ENCODE measurements at places on chromosomes 1 and 21.

GRCh38 chr21:15332572-15332971 is 267.8 kb upstream of the NRIP1 start:
- no peak for DNase-seq

DNA sequence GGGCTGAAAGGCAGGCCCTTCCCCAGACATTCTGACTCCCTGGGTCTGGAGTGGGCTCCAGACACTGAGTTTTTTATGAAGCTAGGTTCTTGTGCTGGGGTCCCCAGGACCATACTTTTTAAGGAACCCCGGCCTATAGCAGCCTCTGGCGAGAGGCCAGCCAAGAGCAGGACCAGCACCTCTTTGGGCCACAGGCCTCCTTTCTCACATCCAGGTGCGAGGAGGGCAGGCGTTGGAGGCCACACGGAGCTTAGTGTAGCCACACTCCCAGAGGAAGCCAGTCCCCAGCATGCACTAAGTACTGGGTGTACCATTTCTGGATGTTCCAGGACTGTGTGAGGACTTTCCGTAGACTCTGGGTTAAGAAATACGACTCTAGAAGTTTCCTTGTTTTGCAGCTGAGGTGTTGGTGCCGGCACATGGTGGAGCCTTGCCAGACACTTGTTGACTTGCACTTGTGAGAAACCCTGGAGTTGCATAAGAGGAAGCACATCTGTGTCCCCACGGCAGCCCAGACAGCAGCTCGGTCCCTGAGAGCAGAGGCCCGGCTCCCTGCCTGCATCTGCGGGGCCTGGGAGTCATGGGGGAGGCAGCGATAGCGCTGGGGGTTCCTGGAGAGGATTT is 122.2 kb upstream of the VAMP3 start:
- DNase-seq = no peak

DNA sequence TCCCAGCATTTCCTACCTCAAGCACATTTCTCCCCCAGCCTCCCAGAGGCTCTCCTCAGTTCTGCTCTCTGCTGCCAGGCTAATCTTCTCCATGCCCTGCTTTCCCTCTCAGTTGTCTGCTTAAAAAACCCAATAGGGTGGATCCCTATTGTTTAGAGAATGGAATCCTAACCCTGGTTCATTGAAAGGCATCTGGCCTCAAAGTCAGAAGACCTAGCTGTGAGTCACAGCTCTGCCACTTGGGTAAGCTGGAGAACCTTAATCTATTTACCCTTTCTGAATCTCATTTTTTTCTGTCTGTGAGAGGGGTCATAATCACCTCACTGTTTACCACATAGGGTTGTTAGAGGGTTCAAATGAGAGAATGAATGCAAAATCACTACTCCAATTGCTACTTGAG is 12.5 kb upstream of the MYOC start:
- DNase-seq = no peak

DNA sequence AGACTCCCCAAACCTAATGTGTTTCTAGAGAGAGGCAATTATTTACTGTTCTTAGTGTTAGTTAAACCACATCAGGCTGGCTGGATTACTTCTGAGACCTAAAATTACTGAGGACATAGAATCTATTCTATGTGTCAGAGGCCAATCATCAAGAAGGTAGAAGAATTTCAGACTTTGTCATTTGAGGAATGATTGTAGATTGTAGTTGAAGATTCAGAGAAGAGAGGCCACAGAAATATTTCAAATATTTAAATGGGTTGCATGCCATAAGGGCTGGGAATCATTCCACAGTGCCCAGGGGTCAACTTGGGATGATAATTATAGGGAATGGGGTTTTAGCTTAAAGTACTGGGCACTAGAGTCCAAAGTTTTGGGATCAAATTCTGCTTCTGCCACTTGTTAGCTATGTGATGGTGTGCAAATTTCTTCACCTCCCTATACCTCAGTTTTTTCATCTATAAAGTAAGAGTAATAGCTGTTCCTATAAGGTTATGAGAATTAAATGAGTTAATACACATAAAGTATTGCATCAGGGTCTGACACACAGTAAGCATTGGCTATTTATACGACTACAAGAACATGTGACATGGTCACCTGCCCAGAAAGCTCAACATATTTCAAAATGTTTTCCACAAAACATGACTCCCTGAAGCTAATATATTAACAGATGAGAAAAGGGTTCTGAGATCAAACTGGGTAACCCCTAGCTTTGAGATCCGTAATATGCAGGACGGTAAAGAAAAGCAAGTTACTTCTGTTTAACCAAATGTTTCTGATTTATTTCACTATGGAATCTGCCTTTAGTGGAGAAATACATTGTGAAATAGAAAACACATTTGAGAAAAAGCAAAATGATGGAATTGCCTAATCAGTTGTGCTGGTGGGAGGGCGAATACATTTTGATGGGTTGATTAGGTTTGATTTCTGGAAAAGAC is 69.7 kb upstream of the SPAG17 start:
- no peak for DNase-seq

GRCh38 chr1:156420205-156421061 is 51.4 kb downstream of the RHBG start:
- no peak for DNase-seq

DNA sequence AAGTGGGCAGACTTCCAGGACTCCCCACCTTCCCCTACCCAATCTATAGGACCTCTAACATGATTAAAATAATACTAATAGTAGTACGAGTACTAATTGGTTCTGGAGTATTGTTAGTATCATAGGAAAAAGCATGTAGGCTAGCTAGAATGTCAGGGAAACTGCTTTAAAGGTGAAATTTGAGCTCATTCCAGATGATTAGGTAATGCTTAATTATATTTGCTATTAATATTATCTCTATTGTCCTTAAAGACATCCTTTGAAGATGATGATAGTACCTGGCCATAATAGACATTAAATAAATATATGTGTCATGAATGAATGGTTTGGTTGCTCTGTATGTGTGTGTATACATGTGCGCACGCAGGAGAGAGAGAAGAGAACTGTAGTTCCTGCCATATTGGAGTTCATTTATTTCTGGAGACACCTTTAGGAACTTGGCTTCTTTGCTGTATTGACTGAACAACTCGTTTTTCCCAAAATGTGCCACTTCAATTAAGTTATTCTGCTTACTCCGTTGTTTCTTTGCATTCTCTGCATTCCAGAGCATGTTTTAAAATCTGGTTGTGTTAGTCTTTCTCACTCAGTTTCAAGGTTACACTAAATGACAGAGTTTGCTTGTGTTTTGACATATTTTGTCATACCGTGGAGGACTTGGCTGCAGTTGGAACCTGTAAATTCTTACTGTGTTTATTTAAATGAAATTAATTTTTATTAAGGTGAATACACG is 117.1 kb downstream of the OSBPL9 start:
- DNase-seq = no peak

- DNase-seq = no peak
These were observed 8.8 kb upstream of the IFNLR1 start for GRCh38 chr1:24195874-24196273.

GRCh38 chr1:230256896-230257295 is 169.2 kb downstream of the PGBD5 start:
- no peak for DNase-seq

- DNase-seq = no peak
These were observed 66.1 kb downstream of the ALG14 start for GRCh38 chr1:95006681-95007080.

DNA sequence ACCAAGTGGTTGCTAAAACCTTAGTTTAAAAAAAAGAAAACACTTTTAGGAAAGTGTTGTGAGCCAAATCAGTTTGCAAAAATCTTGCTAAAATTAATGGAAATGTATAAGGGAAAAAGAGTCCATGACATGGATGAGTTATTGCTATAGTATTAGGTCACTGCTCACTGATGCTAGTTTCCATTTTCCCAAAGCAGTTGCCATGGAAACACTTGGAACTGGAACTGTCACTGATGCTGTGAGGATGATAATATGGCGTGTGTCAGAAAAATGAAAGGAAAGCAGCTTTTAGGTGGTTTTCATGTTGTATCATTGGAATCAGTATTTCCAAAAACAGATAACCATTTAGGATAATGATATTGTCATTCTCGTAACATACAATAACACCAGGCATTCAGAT is 104.4 kb downstream of the PHTF1 start:
- no peak for DNase-seq

DNA sequence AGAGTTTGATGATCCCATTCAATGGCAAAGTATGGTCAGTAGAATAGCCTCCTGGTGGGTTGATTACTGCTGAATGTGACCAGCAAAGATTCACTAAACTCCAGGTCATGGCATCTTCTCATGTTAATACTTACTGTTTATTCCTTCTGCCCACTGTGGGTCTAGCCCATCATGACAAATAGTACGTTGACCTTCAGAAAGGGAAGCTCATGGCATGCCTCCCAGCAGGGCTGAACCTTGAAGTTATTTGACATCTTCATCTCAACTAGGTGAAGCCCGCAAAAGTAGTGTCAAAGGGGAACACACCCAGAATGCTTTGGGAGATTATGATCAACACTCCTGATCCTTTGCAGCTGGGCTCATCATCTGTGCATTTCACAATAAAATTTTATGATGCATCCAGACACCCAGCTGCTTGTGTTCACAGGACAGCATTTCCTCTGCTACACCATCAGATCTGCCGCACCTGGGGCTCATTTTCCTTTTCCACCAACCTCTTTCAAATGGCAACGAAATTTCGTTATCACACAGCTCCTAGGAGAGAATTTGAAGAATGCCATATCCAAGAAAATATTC is 49.6 kb downstream of the HLX start:
- no peak for DNase-seq

GRCh38 chr1:149945206-149945605 is 8.5 kb upstream of the MTMR11 start:
- no peak for DNase-seq

DNA sequence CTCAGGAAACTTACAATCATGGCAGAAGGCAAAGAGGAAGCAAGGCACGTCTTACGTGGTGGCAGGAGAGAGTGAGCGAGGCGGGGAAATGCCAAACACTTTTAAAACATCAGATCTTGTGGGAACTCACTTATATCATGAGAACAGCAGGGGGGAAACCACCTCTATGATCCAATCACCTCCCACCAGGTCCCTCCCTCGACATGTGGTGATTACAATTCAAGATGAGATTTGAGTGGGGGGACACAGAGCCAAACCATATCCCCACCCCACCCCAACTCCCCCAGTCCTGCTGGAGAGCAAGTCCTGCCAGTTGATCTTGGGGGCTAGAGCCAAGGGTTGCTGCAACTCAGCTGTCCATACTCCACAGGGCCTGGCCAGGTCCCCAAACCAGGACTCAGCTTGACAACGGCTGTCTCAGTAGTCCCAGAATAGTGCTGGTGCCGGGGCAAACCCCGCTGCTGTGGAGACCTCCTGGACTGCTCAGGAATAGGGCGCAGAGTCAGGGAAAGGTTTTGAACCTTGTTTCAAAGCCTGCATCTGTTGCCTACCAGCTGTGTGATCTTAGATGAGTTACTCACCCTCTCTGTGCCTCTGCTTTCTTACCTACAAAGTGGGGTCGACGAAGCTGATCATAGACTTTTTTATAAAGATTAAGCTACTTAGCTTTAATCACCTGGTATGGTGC is 79.5 kb downstream of the STUM start:
- no peak for DNase-seq

DNA sequence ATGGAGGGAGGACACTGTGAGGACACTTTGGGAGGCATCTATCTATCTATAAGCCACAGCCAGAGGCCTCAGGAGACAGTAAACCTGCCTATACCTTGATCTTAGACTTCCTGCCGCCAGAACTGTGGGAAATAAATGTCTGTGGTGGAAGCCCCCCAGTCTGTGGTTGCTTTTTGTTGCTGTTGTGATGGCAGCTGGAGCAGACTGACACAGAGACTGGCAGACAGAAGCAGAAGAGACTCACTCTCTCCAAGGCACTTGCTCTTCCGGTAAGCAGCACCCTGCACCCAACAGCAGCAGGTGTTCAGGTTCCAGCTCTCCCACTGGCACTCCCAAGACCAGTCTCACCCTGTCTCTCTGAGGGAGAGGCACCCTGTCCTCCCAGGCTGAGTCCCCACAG is 297.6 kb downstream of the TTLL7 start:
- DNase-seq = no peak

DNA sequence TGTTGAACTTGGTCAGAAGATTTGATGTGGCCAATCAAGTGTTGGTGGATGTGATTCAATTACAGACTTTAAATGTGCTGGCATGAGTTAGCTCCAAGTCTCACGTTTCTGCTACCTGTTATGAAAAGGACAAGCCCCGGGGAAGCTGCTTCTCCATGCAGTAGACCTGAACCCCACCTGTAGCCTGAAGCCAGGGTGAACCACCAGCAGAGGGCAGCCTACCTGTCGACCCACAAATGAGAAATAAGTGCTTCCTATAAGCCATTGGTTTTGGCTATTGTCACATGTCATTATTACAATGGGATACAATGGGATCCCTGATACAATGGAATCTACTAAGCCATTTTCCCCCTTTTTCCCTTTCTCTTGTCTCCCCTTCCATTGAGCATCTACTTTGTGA is 230.2 kb downstream of the PRDM2 start:
- no peak for DNase-seq

DNA sequence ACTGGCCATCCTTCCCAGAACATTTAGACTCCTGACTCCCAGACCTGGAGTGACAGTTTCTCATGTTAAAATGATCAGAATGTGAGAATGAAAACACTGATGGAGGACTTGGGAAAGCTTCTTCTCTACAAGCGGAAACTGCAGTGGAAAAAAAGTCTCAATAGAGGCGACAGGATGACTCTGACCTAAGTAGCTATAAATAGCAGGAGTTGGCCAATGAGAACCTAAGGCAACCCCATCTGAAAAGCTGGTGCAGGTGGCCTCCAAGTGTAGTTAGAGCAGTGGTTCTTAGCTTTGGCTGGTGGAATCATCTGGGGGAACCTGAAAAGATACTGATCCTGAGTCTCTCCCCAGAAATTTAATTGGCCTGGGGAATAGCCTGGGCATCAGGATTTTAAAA is 44.2 kb upstream of the EXOSC10 start:
- DNase-seq = no peak

DNA sequence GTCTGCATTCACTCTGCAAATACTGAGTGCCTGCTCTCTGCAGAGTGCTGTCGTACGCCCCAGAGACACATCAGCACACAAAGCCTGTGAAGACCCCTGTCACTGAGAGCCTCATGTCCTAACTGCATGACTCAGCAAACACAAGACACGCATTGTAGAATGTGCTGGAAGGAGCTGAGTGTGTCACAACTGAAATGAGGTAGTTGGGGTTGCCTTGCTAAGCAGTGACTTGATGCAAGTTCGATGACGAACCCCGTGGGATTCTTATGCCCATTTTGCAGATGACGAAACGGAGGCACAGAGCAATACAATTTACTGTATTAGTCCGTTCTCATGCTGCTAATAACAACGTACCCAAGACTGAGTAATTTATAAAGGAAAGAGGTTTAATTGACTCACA is 65.1 kb downstream of the RIPK4 start:
- DNase-seq = no peak

- no peak for DNase-seq
These were observed 26.1 kb downstream of the ACOT7 start for GRCh38 chr1:6367381-6368012.
